NCI-H1436 treated with DMSO at 0.1 percent for 48 hours (cell line): ENCODE measurements at places on chromosomes 6 and 20.

GRCh38 chr6:50380406-50381098 is 330.8 kb upstream of the DEFB112 start:
- no peak for DNase-seq

DNA sequence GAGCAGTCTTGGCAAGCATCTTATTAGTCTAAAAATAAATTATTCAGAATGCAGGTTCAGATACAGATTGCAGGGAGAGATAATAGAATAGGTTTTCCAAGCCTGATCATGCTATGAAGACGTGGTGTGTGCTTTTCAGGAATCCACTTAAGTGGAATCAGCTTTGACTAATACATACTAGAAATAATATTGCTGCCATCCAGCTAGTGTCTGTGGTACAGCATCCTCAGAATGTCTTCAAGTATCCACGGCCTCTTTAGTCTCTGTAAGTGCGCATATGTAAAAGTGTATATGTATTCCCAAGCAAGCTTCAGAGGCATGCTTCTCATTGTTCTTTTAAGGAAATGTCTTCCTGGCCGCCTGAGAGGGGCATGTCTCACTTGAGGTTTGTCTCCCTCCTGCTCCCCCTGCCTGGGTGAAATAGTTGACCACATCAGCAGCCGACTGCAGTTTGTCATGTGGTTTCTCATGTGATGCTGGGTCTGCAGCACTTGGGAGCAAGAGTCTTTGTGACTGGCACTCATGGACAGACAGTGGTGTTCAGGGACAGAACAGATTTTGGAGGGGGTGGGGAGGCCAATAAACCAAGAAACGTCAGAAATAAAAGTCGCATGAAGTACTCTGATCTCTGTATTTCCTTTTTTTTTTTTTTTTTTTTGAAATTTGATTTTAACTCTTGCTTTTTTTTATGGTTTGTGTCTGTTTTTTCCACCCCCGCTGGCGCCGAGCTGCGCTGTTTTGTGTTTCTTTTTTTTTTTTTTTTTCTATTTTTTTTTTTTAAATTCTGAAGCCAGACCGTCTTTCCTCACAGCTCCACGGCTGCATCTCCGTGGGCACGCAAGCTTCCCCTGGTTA is 150.8 kb downstream of the PRL start:
- no peak for DNase-seq

DNA sequence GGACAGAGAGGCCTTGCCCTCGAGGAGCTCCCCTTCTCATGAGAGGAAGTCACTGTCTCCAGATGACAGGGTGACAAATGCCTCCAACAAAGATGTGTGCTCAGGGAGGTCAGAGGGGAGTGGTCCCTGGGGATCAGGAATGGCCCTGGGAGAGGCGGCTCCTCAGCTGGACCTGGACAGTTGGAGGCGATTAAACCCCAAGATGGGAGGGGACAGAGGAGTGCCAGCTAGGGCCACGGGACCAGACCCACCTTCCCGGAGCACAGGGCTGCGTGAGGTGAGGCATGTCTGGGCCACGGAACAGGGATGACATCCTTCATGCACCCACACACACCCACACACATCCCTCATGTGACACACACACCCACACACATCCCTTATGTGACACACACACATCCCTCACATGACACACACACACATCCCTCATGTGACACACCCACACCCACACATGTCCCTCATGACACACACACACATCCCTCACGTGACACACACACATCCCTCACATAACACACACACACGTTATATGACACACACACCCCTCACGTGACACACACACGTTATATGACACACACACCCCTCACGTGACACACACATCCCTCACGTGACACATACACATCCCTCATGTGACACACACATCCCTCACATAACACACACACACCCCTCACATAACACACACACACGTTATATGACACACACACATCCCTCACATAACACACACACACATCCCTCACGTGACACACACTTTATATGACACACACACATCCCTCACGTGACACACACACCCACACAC is 57.4 kb upstream of the SLCO4A1 start:
- no peak for DNase-seq

DNA sequence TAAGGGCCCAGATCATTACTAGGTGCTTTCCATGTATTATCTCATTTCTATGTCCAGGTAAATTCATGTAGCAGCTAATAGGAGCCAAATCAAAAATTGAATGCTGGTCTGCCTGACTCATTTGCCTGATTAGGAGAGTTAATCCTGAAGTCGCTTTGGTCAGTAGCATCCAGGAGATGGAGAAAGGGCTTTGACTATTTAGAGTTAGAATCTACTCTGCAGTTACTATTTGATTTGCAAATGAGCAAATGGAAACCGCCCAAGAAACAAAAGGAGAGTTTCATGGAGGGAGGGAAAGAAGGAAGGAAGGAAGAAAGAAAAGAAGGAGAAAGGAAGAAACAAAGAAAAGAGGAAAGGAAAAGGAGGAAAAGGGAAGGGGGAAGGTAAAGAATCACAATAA is 539.6 kb upstream of the MMS22L start:
- no peak for DNase-seq

DNA sequence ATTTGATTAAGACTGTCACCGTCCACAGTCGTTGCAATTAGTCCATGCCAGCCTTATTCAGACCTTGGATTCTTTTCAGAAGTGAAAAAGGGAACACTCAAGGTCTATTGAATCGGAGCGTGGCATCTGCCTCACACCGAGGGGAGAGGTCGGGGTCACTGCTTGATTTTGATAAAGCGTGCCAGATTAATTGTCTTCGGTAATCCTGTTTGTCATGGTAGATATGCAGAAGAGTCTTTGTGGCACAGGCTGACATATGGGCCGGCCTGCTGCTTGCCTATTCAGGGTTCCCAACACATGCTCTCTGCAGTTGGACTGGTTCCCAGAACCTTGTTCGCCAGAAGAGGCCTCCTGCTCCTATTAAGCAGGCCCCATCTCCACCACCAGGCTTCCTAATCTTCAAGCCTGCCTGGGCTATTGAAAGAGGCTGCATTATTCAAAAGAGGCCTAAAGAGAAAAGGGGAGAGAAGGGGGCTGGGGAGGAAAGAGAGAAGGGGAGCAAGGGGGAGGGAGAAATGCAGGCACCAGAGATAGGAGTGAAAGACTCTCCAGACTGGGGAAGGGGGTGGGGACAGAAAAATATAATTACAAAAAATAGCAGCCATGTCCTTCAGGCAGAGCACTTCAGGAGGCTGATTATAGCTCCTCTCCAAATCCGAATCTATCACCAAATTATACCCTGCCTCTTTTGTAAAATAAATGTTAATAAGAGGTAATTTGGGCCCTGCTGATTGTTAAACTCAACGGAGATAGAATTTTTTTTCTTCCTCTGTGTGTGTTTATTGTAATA is 611.3 kb downstream of the HDGFL1 start:
- peak; percentile 93 for DNase-seq

- DNase-seq, result no peak
These were observed 40.8 kb upstream of the SLC4A11 start for GRCh38 chr20:3279761-3280160.

DNA sequence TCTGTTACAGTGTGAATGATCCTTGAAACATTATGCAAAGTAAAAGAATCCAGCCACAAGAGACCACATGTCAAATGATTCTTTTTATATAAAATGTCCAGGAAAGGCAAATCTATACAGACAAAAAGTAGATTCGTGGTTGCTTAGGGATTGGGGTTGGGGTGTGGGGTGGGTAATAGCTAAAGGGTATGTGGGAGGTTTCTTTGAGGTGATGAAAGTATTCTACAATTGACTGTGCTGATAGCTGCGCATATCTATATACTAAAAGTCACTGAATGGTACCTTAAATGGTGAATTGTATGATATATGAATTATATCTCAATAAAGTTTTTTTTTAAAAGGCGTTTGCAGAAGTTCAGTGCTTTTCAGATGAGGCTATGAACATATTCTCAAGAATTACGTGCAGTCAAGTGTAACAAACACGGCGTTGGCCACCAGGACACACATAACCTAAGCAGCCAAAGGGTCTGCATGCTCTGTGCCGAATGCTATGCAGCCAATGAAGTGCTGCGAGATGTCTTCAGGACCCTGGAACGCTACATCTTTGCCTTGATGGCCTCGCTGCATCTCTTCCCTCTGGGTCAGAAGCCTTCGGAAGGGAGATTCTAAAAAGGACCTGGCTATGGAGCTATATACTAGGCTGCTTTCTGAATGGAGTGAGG is 96.9 kb downstream of the SCML4 start:
- no peak for DNase-seq

DNA sequence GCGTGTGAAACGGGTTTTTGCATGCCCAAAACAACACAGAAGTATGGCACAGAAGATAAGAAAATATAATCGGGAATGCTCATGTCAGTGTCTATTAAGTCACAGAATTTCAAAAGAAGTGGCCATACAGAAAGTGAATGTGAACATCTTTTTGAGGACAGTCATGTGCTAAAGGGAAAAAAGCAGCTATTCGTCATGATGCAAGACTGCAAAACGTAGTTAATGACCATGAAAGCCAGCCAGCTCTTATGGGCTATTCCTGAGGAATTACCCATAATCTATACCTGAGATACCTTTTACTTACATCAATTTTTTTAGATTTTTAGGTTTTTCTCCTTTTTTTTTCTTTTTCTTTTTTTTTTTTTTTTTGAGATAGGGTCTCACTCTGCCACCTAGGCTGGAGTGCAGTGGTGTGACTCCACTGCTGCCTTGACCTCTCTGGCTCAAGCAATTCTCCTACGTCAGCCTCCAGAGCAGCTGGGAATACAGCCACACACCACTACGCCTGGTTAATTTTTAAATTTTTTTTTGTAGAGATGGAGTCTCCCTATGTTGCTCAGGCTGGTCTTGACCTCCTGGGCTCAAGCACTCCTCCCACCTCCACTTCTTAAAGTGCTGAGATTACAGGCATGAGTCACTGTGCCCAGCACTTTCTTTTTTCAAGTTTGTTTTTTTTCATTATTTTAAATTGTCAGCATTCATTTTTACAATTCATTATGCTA is 18.1 kb upstream of the ZBP1 start:
- no peak for DNase-seq

DNA sequence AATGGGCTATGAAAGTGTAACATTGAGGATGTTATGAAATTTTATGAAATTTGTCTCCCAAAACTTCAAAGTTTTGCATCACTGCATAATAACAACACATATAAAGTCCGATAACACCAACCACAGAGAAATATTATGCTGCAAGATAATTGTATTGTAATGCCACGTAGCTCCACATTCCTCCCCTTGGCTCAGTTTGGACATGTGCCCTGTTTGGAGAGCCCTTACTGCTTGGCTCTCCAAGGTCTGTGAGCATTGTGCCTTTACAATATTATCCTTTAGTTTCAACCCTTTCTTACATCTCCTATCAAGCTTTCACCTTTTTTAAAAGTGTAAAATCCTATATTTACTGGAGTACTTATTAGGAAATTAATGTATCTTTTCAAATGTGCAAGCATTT is 10.8 kb downstream of the HBS1L start:
- DNase-seq, result no peak

- no peak for DNase-seq
These were observed 9.1 kb upstream of the SNX9 start for GRCh38 chr6:157813750-157814455.

DNA sequence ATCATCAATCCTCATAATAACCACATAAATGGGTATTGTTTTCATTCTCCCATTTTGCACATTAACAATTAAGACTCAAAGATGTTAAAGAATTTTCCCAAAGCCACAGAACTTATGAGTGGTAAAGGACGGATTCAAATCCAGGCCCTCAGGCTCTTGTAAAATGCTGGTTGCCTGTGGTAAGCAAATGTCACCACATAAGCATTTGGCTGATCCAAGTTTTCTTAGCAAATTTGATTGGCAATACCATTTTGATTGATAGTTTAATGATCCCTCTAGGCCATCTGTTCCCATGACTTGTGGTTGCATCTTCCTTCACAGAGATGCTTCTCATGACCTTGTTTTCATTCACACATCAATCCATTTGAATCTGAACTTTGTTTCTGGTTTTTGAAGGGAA is 252.0 kb upstream of the RIN2 start:
- no peak for DNase-seq

GRCh38 chr6:108526739-108527174 is 34.0 kb upstream of the FOXO3 start:
- DNase-seq, result no peak

DNA sequence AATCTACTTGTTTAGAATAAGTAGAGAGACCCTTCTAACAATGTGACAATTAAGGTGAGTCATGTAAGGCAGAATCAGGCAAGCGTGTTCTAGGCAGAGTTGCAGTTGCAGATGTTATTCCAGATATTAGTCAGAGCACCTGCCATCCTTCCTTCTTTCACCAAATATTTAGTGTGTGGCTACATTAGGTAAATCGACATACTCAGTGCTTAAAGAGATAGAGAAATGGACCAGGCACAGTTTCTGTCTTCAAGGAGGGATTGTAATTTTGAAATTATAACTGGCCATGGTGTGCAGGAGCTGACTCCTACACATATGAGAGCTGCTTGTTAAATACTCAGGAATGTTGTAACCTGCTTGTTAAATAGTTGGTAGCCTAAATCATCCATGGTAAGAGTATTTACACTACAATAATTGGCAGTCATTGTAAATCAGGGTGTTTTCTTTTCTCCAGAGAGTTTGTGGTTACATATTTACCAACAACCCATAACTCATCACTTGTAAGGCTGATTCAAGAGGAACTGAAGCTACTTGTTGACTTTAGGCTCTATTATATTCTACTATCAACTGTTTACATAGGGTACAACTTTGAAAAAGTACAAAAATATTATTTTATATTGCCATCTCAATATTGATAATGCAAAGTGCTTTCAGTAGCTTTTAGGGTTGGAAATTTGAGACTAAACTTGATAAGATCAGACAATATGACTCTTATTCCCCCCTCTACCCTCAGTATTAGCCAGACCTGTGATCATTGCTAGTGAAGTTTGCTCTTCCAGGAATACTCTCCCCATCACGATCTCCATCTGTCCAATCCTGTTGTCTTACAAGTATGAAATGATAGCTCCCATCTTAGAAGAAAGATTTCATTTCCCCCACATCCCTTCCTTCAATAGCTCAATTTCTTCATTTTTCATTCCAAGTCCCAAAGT is 607.1 kb downstream of the COL12A1 start:
- no peak for DNase-seq
